OCI-M1 (cell line): ENCODE measurements at places on chromosomes 5 and 9.

DNA sequence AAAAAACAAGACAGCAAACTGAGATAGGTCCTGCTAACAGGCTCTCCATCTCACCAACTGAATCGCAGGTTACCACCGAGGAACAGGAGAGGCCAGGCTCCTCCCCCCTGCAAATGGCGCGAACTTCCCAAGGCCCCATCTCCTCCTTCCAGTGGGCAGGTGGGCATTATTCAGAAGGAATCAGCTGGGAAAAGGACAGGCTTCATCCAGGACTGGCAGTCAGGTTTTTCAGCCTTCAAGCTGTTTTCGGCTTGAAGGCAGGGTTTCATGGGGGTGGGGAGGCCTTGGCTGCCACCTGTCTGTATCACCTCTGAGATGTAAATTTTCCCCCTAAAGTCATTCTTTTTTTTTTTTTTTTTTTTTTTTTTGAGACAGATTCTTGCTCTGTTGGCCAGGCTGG is 79.4 kb downstream of the SFXN1 start:
- no peak for DNase-seq

GRCh38 chr9:10339152-10339551 is 273.6 kb downstream of the PTPRD start:
- DNase-seq, result no peak

DNA sequence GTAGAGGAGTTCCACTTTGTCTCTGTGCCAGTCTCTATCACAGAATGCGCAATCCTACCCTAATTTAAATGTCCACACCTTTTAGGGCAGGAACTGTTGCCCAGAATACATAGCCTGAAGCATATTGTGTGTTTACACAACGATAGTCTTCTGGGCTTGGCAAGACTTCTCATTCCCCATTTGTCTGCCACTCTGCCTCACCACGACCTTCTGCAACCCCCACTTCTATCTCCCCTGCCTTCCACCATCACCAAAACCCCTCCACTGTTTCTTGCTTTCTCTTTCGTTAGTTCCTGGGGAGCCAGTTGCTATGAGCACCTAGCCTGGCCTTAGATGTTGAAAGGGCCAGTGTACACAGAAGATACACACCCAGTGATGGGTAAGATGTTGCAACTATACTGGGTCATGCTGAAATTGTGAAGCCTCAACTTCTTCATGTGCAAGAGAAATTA is 883 bp upstream of the RNF145 start:
- peak; percentile 83 for DNase-seq

DNA sequence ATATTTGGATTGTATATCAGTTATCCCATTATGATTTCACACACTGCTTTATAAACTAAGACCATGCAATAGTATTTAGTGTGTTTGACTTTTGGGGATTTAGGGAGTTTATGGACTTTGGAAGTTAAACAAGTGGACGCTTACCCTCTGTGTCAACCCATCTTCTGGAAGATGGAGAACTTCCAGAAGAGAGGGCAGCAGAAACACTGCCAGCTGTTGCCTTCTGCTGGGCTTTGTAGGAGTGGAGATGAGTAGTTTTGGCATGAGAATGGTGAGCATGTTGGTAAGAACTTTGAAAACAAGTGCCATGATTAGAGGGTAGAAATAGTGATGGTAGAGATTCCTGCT is 2.2 kb downstream of the DNAJC25 start:
- DNase-seq, result no peak

- no peak for DNase-seq
Measured at GRCh38 chr5:118551716-118552115, 436.6 kb downstream of the DTWD2 start.

DNA sequence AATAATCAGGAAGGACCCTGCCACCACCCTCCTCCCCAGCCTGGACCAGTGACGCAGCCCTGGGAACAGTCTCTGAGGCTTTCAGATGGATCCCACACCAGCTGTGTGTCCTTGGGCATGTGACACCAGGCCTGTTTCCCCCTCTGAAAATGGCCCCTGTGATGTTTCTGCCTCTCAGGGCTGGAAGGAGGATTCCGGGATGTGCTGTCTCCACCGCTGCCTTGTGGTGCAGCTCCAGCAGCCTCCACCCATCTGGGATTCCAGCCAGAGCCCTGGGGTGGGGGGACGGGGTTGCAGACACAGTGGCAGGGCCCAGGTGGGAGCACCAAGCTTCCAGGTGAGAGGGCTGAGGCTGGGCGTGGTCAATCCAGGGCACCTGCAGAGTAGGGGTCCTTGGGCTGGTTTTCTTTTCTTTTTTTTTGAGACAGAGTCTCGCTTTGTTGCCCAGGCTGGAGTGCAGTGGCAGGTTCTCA is 179.7 kb upstream of the IER5L start:
- DNase-seq, result no peak

DNA sequence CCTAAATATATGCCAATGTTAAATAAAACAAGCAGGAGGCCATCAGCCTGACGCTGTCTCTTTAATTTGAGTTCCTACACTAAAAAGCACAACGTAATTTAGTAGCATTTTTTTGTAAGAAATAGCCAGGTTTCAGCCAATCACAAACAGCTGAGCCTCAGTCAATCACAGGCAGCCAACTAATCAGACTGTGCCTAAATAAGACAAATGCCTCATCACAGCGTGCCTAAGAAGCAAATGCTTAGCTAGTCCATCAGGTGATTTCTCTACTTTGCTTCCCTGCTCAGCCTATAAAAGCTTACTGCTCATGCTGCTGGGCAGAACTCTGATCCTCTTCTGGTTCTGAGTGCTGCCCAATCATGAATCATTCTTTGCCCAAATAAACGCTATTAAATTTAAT is 38.3 kb upstream of the RORB start:
- no peak for DNase-seq

- no peak for DNase-seq
Measured at GRCh38 chr9:132538071-132538470, 44.3 kb upstream of the BARHL1 start.

DNA sequence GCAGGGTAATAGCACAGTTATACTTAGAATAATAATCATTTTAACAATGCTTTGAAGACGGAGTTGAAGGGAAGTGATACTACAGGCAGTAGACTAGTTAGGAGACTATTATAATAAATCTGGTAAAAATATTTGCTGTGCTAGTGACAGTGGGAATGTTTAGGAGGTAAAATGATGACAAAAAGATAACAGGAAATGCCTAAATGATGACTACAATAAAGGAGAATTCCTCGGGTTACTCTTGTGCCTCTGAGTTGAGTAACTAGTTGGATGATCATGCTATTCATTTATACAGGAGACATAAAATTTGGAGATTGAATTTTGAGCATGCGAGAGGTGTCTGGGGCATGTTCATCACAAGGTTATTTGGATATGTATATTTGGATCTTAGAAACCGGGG is 32.2 kb upstream of the PAM start:
- no peak for DNase-seq

GRCh38 chr5:132501961-132502931 is 11.7 kb upstream of the IRF1 start:
- DNase-seq, result no peak

GRCh38 chr5:76622076-76622475 is 1.1 kb downstream of the F2RL2 start:
- no peak for DNase-seq

DNA sequence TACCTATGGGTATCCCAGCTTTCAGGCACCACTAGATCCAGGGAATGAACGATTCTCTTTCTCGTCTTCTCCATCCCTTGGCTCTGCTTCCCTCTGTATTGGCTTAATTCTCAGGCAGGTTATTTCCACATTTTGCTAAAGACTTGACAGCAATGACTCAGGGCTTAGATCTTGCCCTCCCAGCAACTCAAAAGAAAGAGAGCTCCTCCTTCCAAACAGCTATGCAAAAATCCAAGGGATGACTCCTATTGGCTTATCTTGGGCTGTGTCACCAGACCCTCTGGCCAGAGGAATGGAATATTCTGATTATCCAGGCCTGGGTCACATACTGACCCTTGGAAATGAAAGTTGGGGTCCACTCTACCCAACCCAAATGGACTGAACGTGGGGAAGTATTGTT is 270.2 kb downstream of the NTRK2 start:
- no peak for DNase-seq

- DNase-seq, result no peak
Measured at GRCh38 chr9:137272241-137273094, 5.1 kb upstream of the TOR4A start.

- peak; percentile 65 for DNase-seq
Measured at GRCh38 chr5:132776131-132776937, 705 bp downstream of the SEPTIN8 start.

DNA sequence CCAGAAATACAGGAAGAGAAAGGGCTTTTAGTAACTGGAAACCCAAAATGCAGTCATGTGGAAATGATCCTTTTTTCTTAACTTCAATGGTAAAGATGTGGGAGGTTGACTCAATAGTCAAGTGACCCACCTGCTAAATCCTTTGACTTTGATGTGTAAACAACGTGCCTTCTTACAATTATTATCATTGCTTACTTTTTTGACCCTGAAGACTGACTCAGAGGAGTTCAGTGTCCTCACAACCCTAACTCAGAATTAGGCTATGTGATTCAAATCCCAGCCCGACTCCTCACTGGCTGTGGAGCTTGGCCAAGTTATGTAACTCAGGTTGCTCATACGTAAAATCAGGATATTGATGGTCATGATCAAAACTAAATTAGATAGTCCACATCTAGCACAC is 27.9 kb downstream of the ANXA1 start:
- DNase-seq, result peak; percentile 10

DNA sequence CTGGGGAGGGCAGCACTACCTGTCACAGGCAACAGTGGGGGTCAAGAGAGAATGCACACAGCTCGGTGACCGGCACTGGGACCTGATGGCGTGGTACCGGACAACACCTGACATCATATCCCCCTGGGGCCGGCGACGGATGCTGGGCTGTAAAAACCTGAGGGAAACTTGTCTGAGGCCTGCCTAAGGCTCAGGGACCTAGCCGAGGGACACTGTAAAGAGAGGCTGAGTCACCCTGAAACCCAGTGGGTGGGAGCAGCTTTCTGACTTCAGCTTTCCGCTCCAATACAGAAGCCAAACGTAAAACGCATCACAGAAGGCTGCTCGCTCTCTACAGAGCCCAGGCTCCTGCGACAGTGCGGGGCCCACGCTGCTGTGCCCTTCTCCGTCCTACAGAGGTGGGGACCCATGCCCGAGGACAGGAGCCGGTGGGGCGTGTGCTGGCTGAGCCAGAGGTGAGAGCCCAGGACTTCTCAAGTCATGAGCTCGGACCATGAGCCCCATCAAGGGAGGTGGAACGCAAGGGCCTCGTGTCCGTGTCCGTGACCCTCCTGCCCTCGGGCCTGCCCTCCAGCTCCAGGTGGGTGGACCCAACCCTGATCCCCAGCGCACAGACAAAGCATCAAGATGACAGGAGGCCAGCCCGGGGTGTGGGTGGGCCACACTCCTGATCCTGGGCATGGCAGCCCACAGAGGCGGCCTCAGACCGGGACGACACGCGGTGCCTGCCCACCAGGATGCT is 5.3 kb downstream of the RALGDS start:
- no peak for DNase-seq

DNA sequence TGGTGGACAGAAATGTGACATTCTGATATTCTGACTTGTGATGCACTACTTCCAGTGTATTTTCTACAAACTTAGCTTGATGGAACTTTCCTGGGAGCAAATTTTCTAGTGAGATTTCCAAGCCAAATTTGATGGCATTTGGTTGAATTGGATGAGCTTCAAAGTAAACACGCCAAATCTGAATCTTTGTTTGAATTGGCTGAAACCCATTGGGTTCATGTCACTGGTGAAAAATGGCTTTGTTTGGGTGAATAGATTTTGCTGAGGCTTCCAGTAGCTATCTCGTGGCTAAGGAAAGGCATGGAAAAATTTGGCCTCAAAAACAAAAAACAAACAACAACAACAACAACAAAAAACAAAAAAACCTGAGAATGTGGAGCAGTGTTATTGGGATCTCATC is 271.1 kb upstream of the RPS23 start:
- DNase-seq, result no peak

DNA sequence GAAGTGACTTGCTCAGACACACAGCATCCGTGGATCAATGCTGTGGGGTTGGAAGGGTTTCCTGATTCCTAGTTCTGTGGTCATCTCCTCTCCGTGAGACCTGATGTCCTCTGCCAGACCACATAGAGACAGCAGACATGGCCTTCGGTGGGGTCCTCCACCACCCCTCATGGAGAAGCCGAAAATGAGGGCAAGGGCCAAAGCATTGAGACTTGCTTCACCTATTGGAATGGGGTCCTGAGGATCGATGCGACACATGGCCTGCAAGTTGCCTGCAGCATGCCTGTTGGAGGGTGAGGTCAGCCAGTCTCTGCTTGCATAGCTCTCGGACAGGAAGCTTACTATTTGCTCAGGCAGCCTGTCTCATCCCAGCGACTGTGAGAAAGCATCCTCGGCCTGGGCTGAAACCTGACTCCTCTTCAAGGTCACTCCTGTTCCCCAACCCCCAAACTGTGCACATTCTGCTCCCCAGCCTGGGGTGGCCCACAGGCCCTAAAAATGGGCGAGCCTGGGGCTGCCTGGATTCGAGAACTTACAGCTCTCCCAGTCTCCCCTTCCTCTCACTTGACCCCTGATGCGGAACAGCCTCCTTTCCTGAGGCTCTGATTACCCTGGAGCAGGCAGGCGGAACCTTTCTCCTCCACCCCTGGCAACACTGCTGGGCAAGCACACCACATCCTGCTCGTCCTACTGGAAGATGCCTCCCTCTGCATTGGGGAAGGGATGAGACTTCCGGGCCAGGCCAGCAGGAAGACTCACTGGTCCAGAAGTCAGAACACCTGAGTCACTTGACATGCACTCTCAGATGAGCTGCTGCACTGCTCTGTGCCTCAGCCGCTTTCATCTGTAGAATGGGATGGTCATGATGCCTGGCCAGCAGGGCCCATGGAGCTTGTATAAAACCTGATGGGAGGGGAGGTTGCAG is 186.9 kb downstream of the RGS3 start:
- no peak for DNase-seq

- peak; percentile 30 for DNase-seq
Measured at GRCh38 chr9:36132086-36132485, 4.4 kb upstream of the GLIPR2 start.

DNA sequence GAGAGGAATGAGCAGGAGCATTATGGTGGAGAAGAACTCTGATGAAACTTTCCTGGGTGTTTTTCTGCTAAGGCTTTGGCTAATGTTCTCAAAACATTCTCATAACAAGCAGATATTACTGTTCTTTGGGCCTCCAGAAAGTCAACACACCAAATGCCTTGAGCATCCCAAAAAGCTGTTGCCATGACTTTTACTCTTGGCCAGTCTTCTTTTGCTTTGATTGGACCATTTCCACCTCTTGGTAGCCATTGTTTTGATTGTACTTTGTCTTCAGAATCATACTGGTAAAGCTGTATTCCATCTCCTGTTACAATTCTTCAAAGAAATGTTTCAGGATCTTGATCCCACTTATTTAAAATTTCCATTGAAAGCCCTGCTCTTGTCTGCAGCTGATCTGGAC is 139.6 kb downstream of the MAN2A1 start:
- DNase-seq, result no peak

DNA sequence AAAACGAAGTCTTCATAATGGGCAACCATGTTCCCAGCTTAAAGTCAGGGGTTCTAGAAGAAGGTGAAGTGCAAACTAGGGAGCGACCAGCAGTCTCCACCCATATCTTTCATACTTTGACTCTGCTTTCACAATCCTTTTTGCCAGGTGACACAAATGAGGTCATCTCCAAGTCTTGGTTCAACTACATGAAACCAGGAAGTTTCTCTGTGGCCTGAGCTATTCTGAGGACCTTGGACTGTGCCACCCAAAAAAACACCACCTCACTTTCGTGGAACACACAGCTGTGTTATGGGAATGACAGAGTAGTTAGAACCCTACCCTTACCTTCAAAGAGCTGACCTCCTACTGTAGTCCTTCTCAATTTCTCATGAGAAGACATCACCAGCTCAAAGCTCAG is 309.2 kb downstream of the AGTPBP1 start:
- no peak for DNase-seq
